ENCODE measurements at places on chromosomes 5 and 9.

DNA sequence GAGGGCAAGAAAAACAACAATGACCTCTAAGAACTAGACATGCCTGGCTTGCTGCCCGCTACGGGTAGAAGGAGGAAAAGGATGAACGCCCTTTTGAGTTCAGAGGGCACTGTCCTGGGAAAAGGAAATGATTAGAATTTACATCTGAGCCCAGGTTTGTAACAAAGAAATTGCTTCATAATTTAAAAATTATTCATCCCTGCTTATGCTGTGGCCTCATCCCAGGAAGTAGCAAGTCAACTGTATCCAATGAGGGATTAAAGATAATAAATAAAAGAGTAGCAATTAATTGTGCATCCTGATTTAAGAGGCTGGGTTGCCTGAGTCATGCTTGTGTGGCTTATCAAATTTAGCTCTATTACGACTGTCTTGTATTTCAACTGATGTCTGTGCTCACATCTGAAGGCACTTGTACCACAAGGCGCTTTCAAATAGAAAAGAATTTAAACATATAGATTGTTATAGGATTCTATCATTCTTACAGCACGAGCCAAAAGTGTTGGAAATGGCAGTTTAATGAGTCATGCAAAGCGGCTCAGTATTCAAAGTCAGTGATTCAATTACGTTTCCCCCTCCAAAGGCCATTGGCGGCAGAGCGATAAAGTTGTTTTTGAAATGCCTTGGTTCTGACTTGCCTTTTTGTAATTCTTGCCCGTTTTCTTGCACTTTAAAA, 40.0 kb upstream of the DMRT1 start:
- DNase-seq: no peak

- no peak for DNase-seq
Observed at GRCh38 chr9:113973963-113974413, 97.9 kb downstream of the ZNF618 start.

- no peak for DNase-seq
Observed at GRCh38 chr5:137051161-137051560, 448.0 kb downstream of the SPOCK1 start.

GRCh38 chr9:134565316-134565915, 76.2 kb upstream of the COL5A1 start:
- DNase-seq: no peak

DNA sequence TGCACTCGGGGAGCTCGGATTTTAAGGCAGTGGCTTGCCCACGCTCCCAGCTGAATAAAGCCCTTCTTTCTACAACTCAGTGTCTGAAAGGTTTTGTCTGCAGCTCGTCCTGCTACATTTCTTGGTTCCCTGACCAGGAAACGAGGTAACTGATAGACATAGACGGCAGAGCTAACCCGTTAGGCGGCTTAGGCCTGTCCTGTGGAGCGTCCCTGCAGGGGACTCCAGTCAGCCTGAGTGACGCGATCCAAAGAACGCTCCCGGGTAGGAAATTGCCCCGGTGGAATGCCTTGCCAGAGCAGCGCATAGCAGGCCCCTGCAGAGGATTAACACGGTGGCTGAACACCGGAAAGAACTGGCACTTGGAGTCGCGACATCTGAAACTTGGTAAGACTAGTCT, 1.8 kb upstream of the SELENOP start:
- DNase-seq: no peak

- DNase-seq: no peak
Observed at GRCh38 chr9:93309889-93310425, 126.0 kb downstream of the WNK2 start.

DNA sequence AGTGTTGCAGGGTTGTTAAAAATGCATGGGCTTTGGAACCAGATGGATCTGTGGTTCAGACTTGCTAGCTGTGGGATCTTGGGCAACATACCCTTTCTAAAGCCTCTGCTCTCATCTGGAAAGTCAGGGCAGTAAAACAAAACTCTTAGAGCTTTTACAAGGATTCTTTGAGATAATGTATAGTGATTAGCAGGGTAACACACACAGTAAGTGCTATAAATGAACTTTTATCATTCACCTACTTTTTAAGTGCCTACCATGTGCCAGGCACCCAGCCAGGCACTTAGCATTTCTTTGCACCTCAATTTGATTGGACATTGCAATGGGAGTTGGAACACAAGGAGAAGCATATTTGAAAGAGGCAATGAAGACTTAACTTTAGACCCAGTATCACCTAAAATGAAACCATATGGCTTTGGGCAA, 208.6 kb upstream of the PAPPA start:
- DNase-seq: no peak

DNA sequence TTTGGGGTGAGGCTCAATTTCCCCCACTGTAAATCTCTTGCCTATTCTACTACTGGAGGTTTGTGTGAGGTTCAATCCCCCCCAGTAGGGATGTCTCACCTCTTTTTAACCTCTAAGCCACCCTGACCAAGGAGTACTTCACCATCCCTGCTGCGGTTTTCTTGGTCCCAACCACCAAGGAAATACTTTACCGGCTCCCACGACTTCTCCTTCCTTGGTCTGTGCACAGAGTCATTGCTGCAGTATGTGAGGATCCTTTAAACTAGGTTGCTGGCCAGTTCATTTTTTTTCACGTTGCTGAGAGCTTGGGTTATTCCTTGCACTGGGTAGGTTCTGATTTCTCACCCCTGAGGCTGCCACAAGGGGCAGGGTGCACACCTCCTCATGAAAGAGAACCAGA, 22.5 kb upstream of the HMGCS1 start:
- no peak for DNase-seq

DNA sequence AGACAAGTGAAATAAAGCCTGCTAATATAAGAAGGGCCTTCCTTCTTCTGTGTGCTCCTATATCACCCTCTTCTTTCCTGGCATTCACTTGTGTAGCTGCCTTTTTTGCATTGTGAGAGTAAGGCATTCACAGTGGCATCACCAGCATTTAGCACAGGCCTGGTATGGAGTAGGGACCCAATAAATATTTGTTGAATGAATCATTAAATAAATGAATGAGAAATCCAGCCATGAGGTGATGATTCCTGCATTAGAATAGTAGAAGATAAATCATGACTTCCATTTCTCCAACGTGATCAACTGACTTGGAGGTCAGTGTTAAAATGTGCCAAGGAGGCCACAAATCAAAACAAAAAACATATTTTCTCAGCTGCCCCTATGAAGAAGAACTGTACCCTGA, 3.9 kb downstream of the PLPPR1 start:
- no peak for DNase-seq

DNA sequence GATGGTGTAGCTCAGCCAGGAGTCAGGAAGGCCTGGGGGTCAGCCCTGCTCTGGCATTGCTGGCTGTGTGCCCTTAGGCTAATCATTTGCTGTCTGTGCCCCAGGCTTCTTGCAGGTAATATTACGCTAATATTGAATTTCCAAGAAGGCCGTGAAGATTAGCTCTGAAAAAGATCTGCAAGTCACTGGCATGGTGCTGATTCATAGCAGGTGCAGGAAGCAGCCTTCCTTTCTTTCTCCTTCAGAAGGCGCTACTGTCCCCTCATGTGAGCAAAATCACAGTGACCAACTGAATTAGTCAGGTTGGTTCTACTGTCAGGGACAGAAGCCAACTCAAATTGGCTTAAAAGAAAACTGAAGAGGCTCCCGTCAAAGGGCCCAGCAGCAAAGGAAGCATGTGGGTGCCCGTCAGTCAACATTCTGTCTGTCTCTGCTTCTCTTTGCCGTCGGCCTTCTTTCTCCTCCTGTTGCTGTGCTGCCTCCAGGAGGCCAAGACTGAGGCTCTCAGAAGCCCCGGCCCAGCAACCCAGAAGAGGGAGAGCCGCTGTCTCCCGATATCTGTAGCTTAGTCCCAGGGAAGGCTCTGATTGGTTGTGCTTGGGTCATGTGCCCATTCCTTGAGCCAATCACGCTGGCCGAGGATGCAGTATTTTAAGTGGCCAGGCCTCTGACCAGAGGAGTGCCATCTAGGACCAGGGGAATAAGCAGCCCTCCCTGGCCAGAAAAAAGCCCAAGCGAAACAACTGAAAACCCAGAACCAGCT, 67.8 kb upstream of the NEURL1B start:
- DNase-seq: no peak

DNA sequence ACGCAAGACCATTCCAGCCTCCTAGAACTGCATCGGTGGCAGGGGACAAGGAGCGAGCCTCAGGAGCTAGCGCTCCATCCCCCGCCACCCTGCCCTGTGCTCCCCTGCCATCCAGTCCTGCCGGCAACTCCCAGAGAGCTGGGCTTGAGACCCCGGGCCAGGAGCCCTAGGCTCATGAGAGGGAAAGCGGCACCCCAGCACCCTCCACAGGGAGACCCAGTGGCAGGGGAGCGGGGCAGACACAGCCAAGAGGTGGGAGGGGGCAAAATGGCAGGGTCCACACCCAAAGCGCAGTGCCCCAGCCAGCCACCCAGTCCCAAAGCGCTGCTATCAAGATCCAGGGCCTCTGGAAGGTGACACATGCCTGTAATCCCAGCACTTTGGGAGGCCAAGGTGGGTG, 12.7 kb downstream of the UBAC1 start:
- no peak for DNase-seq

GRCh38 chr9:35673132-35674024, at the start of gene CA9:
Gene CA9, plus strand, starts transcription at chr9:35673928. Its CDS starts 32 bp downstream, at chr9:35673960.
- DNase-seq: peak; percentile 67

GRCh38 chr5:134000091-134000511, 4.7 kb downstream of the VDAC1 start:
- DNase-seq: no peak

- DNase-seq: no peak
Observed at GRCh38 chr5:411728-412127, 31.2 kb upstream of the EXOC3 start.

DNA sequence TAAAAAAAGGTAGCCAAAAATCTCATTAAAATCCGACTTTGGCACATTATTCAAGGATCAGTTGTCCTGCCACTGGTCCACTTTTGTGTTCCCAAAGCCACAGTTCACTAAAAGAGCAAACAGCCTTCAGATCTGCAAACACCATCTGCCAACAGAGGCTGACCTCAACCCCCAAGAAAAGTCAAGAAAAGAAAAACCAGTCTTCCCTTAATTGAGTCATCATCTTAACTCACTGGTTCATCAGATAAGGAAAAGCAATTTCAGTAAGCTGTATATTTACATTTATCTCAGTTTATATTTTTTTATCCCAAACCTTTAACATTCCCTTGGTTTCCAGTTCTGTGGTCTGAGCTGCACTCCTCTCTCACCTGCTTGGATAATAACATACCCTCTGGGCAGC, 21.2 kb downstream of the RASEF start:
- no peak for DNase-seq

GRCh38 chr5:180494510-180495181, 467 bp downstream of the CNOT6 start:
- no peak for DNase-seq

DNA sequence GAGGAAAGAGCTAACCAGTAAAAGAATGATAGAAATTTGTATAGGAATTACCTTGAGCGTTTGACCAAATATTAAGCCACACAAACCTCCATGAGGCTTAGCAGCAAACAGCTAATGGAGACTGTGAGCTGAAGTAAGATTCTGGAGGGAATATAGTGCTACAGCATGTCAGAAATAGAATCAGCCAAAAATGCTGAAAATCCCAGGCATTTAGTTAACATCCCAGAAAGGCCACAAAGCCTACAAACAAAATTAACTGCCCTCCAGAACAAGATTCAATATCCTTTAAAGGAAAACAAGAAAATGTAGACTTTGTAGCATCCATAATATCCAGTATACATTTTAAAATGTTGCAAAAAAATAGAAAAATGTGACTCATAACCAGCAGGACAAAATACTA, 257.8 kb upstream of the TUSC1 start:
- DNase-seq: no peak

GRCh38 chr5:147805030-147805454, 22.5 kb upstream of the JAKMIP2 start:
- DNase-seq: no peak

DNA sequence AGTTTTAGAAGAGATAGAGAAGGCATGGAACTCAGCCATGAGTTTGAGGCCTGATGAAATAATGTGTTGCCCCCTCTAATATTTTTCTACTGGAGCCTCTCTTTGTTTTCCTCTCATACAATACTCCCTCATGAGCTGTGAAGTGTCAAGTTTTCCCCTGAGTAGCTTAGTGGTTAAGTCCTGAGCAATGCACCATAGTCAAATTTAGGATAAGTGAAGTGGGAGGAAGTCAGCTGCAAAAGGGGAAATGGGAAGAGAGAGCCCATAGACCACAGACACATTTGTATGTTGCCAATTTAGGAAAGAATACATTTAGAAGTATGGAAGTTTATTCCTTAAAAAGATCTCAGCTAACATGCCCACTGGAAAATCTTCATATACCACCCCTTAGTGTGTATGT, 171.5 kb upstream of the NREP start:
- DNase-seq: no peak

- no peak for DNase-seq
Observed at GRCh38 chr5:179817470-179817840, 3.2 kb upstream of the SQSTM1 start.

All from NCI-H1694 treated with DMSO at 0.1 percent for 48 hours (cell line).